ENCODE measurements at places on chromosomes 1 and 21.
A peak's percentile ranks its signal among the peaks of the same experiment; 100 is the strongest.

DNA sequence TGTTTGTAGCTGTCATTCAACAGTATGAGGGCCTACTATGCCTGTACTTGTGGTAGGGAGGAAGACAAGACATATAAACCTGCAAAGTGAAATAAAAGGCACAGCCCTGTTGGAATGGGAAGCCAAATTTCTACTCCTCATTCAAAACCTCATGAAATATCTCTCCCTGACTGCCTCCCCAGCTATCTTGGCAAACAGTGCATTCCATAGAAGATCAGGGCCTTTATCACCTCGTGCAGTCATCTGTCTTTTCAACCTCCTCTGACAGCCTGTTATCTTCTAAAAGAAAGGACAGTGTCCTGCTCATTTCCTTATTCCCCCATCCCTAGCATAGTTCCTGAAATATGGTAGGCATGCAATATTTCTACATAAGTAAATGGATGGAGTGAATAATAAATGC lies 71.0 kb downstream of the SH3GLB1 start:
- no peak for DNase-seq

DNA sequence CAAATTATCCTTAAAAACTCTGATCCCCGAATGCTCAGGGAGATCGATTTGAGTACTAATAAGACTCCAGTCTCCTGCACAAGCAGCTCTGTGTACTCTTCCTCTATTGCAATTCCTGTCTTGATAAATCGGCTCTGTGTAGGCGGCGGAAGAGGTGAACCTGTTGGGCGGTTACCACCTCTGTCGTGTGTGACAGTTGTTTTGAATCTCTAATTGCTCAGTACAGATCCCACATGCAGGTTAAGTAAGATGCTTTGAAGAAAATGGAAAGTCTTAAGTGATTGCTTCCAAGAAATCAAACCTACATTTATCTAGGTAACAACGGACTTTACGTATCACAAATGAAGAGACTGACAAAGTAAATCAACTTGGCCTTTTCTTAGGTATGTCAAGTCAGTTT lies 35.5 kb downstream of the COA6 start:
- DNase-seq, result peak; percentile 54

GRCh38 chr1:241401156-241401555 lies 44.2 kb upstream of the RGS7 start:
- DNase-seq, result no peak

DNA sequence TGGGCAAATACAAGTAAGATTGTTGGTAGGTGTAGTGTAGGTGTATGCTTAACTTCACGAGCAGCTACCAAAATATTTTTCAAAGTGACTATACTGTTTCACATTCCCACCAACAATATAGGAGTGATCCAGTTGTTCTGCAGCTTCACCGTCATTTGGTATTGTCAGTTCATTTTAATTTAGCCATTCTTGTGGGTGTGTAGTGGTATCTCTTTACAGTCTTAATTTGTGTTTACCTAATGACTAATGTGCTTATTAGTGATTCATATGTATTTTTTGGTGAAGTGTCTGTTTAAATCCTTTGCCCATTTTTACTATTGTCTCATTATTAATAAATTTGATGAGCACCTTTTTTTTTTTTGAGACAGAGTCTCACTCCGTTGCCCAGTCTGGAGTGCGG lies 35.4 kb downstream of the RCSD1 start:
- DNase-seq, result no peak

DNA sequence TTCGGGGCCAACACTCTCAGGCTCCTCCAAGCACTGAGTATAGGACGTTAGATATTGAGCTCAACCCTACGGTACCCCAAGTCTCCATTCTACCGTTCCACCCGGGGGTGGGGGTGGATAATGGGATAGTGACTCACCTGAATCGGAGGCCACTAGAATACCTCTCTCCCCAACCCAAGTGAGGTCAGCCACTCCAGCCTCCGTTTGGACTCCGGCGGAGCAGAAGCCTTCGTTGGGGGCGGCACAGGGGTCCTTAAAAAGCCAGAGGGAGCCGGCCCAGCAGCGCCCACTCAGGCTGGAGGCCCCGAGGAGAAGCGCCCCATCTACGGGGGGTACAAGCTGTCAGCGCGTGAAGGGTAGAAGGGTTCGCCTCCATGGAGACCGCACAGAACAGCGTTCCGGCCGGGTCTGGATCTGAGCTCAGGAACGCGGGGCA lies 556 bp downstream of the WDR77 start:
- DNase-seq, result peak; percentile 8

GRCh38 chr1:983798-984475 lies 2.0 kb upstream of the PERM1 start:
- peak; percentile 35 for DNase-seq

GRCh38 chr1:180248731-180249681 lies 18.9 kb downstream of the LHX4 start:
- DNase-seq, result no peak

- DNase-seq, result no peak
Measured at GRCh38 chr1:7642781-7643529, 128.1 kb upstream of the VAMP3 start.

DNA sequence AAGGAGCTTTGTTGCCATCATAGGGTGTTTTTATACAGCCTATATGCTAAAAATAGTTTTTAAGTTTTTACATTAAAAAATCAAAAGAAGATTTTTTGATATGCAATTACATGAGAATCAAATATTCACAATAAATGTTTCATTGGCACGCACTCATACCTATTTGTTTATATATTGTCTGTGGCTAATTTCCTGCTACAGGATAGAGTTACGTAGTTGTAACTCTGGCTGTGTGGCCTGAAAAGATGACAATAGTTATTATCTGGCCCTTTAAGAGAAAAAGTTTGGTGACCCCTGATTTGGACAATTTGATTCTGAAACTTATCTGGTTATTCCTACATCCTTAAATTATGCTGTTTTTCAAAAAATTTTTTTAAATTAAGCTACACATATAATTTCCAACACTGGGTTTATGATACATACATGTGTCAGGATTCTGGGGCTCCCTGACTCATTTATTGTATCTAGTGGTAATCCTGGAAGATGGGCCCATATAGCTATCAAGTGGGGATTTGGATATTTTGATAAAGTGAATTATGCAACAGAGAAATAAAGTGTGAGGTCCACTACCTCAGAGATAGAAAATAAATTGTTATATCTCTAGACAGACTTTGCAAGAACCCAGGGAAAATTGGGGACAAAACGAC lies 370.2 kb upstream of the LYPLAL1 start:
- DNase-seq, result no peak

- DNase-seq, result no peak
Measured at GRCh38 chr1:239056940-239057339, 329.4 kb upstream of the CHRM3 start.

Measured in activated T-cell treated with anti-CD3 and anti-CD28 coated beads for 24 hours (primary cell).